ENCODE measurements at places on chromosomes 16 and 17.

DNA sequence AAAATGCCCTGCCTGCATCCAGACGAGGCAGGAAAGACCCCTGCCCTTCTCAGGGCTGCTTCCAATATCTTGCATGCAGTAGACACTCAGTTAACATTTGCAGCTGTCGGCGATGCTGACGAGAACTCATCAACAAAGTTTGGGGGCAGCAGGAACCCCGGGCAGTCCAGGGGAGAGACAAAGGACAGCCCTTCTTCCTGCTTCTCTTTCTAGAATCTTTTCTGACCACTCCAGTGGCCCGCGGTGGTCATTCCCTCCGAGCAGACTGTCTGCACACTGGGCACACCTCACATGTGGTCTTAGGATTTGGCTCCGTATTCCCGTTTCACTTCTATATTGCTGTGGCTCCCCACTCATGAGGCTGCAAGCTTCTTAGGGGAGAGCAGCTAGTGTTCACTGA, 31.0 kb upstream of the MFSD6L start:
- DNase-seq = no peak

DNA sequence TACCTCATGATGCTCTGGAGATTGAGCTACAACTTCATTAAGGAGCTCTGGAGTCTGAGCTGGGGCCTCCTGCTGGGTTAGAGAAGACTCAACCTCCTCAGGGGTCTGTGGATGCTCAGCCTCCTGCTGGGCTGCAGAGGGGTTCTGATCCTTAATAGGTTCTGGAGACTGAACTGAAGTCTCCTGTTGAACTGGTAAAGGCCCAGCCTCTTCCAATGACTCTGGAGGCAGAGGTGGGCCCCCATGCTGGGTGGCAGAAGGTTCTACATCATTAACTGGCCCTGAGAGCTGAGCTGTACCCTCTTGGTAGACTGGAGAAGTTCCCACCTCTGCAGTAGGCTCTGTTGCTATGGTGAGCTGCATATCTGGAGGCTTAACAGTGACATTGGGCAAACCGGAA, 48.1 kb upstream of the TMEM97 start:
- DNase-seq = no peak

DNA sequence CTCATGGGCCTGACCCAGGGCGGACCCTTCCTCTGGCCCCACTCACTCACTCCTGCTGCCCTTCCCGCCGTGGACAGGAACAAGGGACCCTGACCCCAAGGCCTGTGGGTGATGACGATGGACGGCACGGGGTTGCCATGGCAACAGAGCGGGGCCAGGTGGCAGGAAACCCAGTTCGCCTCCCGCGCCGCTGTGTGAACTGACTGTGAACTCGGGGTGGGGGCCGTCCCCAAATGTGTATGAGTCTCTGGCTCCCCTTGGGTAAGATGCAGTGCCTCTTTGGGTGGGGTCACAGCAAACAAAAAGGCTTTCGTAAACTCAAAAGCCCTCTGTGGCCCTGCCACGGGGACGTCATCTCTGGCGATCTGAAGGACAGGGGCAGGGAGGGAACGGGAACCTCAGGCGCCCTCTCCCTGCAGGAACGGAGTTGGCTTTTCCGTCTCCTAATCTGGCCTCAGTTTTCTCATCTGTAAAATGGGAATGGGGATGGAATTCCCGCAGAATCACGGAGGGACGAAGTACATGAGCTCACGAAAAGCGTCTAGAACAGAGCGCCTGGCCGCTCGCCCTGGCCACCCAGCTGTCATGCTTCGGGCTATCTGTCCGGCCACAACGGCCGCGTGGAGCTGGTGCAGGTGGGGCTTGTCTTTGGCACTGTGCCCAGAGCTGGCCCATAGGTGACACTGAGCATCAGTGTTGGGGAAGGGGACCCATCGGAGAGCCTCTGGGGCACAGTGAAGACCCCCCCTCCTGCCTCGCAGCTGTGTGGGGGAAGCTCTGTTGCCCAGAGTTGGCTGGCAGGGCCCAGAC, 44.9 kb upstream of the PABPN1L start:
- DNase-seq = no peak

DNA sequence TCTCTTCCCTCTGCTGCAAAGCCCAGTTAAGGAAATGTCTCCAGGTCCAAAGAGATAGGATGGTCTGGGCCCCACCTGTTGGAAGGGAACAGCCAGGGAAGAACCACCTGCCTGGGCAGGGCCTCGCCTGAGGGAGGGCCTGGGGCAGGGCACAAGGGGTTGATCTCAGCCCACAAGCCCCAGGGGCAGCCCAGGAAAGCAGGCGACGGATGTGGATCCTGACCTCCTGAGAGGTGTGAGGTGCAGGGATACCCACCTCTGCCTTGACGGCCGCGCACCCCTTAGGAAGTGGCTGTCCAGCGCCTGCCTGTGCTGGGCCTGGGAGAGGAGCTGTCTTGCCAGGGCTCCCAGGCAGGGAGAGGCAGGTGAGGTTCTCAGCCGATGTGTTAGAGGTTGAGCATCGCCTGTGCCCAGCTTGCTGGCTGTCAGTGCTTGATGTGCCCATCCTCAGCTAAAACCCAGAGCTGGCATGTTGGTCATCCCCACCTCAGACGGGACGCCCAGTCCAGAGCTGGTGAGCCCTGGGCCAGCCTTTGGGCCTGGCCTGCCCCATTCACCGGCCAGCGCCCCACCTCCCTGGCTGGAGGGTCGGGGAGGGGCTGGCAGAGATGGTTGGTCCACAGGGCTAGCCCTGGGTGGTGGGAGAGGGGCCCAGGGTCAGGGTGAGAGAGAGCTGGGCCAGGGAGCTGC, 434 bp downstream of the CEMP1 start:
- DNase-seq = no peak

GRCh38 chr16:66478733-66479511, 51.8 kb downstream of the BEAN1 start:
- DNase-seq = peak; percentile 48

DNA sequence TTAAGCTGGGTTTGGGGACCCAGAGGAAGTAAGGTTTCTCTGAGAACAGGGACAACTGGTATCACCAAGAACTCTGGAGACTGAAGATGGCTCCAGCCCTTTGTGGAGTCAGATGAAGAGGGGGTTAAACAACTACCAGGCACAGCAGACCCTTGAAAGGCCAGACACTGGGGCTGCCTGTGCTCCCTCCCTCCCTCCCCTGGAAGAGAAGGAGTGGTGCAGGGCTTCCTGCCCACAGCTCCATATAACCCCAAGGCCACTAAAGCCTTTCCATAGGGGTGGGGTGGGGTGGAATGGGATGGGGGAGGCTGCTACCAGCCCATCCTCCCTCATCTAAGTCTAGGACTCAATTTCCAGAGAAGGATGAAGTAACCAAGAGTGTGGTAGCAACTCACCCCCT, 66.7 kb downstream of the CCDC182 start:
- no peak for DNase-seq

DNA sequence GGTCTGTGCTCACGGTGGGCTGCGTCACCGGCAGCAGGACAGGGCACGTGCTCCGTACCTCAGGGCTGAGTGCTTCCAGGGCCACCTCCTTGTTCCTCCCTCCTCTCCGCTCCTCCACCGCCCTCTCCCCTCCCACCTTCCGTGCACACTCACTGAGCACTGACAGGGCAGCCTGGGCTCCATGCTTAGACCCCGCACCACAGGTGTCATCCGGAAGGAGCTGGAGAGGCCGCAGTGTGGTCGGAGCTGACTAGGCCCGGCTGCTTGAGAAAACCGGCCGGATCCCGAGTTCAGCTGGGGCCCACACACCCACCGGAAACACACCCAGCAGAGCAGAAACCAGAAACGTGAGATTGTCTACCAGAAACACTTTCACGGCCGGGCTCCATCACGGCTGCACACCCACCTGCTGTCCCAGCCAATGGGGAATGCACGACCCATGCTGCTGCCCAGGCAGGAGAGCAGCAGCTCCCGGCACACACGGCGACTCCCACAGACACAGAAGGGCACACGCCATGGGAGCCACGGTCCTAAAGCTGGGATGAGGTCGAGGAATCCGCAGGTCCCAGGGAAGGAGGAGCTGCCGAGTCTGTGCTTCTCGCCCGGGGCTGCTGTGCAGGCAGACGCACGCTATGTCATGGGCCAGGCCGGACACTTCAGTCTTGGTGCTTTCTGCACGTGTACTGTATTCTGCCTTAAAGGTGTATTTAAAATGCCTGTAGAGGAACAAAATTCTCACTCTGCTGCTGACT, 55.0 kb upstream of the ZNF469 start:
- DNase-seq = no peak

DNA sequence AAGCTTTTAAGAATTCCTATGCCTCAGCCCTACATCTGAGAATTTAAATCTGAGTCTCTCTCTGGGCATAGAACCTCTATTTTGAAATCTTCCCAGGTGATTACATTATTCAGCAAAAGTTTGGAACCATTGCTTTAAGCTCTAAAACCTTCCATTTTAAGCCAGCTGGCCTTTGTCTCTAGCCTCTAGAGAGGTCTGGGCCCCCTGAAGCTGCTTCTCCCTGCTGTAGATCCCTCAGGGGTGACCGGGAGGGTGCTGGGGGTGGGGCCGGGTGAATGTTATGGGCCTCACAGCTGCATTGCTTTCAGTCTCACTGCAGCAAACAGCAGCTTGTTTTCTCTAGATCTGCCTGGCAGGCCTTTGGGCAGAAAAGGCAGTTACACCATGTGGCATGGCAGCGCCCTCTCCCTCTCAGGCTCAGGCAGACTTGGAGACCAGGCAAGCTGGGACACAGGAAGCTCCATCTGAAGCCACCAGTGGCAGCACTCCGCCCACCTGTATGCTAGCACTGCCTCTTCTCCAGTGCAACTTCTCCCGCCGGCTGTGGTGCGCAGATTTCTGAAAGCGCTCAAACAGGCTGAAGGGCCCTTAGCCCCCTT, 66.3 kb downstream of the MPRIP start:
- no peak for DNase-seq

GRCh38 chr17:35433075-35433894, 985 bp upstream of the SLFN12 start:
- DNase-seq = peak; percentile 100

- DNase-seq = no peak
These were observed 217.1 kb downstream of the GRIN2A start for GRCh38 chr16:9965079-9965478.

DNA sequence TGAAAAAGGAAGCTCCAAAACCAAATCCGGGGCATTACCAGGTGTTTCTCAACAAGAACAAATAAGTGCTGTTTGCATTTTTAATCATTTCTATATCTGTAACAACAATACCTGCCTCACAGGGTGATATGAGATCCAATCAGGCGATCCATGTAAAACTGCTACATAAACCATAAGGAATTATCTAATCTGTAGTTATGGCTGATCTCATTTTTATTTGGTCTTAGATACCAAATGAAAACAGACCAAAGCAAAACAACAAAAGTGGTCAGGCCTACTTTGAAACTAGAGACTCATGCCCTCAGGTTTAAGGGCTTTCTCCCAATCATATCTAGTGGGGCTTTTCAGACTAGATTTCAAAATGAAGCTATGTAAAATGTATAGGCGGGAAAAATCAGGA, 28.3 kb downstream of the XPO6 start:
- DNase-seq = no peak

- DNase-seq = peak; percentile 92
These were observed 6.7 kb downstream of the MMP28 start for GRCh38 chr17:35788477-35789368.

DNA sequence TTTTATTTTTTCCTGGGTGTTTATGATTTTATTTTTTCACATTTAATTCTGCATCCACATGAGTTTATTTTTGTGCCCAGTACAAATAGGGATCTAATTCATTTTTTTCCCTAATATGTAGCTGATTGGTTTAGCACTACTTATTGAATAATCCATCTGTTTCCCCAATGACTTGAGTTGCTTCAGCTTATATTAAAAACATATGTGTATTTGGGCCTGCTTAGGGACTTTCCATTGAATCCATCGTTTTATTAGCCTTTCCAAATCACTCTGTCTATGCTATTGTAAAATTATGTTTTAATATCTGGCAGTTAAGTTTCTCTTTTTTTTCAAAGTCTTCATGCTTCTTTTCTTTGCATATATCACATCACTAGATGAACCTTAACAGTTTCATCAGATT, 42.2 kb downstream of the WWP2 start:
- no peak for DNase-seq

DNA sequence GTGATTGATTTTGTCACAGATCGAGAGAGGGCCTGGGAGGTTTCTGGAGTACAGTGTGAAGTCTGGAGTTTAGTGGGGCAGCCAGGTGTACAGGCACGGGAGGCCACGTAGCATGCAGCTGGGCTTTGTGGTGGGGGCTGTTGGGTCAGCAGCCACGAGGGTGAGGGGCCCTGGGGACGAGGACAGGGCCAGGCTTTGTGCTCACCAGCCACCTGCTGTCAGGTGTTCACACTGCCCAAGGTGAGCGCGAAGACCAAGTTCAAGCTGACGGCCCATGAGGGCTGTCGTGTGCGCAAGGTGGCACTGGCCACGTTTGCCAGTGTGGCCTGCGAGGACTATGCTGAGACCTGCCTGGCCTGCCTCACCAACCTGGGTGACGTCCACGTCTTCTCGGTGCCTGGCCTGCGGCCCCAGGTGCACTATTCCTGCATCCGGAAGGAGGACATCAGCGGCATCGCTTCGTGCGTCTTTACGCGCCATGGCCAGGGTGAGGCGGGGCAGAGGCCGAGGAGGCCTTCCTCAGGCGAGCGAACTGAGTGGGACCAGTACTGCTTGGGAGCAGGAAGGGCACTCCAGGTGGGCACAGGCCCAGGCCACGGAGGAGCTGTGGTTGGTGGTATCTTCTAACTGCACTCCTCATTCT, 15.9 kb downstream of the LLGL1 start:
- DNase-seq = no peak

- peak; percentile 27 for DNase-seq
These were observed 180.9 kb downstream of the AIPL1 start for GRCh38 chr17:6254036-6254435.

GRCh38 chr17:42436391-42436790, 13.3 kb upstream of the CAVIN1 start:
- DNase-seq = peak; percentile 98

GRCh38 chr16:85733839-85734170, 17.1 kb downstream of the C16orf74 start:
- DNase-seq = peak; percentile 52

DNA sequence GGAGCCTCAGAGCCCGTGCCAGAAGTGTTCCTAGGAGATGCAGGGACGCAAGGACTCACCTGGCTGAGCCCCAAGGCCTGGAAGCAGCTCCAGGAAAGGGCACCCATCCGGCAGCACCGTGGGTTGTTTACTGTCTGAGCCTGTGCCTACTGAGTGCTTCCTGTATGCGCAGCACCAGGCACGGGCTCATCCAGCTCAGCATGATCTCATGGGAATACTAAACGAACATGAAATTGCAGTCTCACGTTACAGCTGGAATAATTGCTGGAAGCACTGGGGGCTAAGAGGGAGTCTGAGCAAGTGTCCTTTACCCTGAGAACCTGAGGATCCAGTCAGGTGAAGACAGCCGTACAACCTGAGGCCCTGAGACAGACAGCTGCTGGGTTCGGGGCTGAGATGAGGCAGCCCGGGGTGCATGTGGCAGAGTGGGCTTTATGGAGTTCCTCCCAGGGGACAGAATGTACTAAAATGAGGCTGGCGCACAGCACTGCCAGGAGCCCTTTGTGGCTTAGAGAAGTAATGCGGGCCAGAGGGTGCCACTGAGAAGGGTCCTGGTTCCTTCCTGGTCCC, 5.4 kb downstream of the CTRL start:
- DNase-seq = no peak

All from fibroblast of skin of right biceps (primary cell).